ENCODE measurements at places on chromosomes 7 and 10. TPM values are rescaled to one million over a fixed set of nuclear protein-coding genes. Genes with fewer than 3 reads are reported as not detected.

Gene AUTS2
- total RNA-seq = 4.9 TPM

Gene CABCOCO1
- total RNA-seq = 0.26 TPM

Gene AZGP1
- total RNA-seq = not detected

Gene PILRA
- not detected for total RNA-seq

Gene PLAU
- total RNA-seq = 110 TPM

Gene ITIH2
- not detected for total RNA-seq

Gene OR6B1
- not detected for total RNA-seq

Gene ZNF425
- 2.5 TPM for total RNA-seq

Gene HNRNPF
- total RNA-seq = 175 TPM

Gene SPAM1
- not detected for total RNA-seq

Measured in smooth muscle cell of the pulmonary artery (primary cell).